Stimulated activated naive CD4-positive, alpha-beta T cell treated with Interleukin-2 at 50 U/mL for 16 hours (primary cell): ENCODE measurements at places on chromosomes 7 and 10.

DNA sequence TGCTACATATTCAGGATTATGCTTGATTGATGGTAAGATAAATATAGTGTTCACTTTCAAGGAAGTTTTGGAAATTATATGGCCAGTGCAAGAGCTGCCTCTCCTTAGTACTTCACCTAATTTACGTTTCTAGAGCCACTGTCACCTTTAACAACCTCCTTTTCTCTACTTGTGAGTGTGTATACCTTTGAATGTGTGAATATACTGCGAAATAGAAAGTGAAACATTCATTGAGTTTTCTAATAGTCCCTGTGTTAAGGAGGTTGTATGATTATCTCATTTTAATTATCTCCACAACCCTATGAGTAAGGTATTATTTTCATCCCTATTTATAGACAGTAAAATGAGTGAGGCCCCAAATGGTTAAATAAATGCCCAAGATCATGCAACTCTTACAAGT, 1050.5 kb downstream of the XPNPEP1 start:
- no peak for DNase-seq

DNA sequence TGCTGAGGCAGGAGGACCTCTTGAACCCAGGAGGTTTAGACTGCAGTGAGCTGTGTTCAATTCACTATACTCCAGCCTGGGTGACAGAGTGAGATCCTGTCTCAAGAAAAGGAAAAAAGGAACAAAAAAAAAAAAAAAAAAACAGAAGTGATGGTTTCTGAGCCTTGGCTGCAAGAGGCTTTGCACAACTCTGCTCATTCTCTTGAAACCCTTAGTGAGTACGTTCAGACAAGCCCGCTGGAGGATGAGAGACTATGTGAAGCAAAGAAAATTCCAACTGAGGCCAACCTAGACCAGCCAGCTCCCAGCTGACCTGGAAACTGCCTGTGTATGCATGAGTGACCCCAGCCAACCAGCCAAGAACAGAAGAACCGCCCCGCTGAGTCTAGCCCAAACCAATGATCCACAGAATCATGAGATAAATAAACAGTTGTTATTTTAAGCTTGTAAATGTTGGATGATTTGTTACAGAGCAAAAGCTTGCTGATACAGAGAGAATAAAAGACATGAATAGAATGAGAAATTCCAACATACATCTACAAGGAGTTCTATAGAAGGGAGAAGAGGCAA, 50.6 kb upstream of the FZD9 start:
- no peak for DNase-seq

- no peak for DNase-seq
Measured at GRCh38 chr7:150461520-150461919, 11.1 kb downstream of the GIMAP8 start.

GRCh38 chr10:131242007-131242406, 69.5 kb downstream of the TCERG1L start:
- no peak for DNase-seq

DNA sequence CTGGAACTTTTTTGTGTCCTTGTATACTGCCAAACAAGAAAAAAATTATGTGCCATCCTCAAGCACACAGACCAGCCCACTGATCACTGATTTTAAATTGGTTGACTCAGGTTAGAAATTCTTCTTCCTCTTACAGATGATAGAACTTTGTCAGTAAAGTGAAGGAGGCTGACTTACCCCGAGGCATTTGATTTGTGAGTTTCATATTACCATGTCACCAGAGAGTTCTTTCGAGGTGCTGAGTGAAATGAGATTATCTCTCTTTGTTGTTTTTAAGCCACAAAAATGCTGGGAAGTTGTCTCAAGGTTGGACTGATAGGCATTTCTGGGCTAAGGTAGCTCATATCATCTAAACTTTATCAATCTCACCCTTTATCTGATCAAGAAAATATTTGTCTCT, 78.8 kb upstream of the FAM180A start:
- DNase-seq, result no peak

GRCh38 chr7:29139796-29140195, 6.5 kb downstream of the CPVL start:
- no peak for DNase-seq

DNA sequence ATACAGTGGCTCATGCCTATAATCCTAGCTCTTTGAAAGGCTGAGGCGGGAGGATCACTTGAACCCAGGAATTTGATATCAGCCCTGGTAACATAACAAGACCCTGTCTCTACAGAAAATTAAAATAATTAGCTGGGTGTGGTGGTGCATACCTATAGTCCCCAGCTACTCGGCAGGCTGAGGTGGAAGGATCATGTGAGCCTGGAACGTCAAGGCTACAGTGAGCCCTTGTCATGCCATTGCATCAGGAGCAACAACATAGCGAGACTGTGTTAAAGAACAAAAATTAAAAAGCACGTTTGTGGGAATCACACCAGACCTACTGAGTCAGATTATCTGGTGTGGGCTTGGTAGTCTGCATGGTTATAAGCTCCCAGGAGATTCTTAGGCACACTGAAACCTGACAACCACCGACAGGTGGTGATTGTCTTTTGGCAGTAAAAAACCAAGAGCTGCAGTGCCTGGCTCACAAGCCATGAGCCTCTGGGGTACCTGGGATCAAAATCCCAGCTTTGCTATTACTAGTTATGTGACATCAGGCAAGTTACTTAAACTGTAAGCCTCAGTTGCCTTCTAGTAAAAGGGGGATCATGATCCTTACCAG, 146.9 kb downstream of the SND1 start:
- no peak for DNase-seq

DNA sequence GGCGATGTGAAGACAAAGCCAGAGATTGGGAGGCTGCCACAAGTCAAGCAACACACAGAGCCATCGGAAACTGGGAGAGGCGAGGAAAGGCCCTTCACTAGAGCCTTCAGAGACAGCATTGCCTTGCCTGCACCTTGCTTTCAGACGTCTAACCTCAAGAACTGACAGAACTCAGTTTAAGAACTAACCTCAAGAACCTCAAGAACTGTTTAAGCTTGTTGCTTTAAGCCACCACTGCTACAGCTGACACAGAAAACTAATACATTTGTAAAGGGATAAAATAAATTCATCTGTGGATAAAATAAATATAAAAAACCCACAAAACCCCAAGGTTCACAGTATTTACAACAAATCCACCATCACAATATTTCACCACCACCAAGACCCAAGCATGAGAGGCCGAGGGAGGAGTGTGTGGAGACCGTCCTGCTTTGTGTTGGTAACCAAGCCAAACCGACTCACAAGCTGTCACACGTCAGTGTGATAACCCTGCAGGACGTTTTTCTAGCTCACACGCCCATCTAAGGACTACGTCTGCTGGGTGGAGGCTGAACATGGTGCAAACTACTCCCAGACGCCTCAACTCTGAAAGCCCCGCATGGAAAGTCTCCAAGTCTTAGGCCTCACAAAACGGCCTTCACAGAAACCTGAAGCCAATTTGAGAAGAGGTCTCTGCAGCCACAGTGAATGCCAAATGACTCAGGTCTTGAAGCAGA, 116.8 kb downstream of the ABLIM1 start:
- DNase-seq, result peak; percentile 60

GRCh38 chr10:127354992-127355391, 158.6 kb upstream of the INSYN2A start:
- DNase-seq, result no peak

- no peak for DNase-seq
Measured at GRCh38 chr7:41312235-41312634, 390.7 kb downstream of the INHBA start.

DNA sequence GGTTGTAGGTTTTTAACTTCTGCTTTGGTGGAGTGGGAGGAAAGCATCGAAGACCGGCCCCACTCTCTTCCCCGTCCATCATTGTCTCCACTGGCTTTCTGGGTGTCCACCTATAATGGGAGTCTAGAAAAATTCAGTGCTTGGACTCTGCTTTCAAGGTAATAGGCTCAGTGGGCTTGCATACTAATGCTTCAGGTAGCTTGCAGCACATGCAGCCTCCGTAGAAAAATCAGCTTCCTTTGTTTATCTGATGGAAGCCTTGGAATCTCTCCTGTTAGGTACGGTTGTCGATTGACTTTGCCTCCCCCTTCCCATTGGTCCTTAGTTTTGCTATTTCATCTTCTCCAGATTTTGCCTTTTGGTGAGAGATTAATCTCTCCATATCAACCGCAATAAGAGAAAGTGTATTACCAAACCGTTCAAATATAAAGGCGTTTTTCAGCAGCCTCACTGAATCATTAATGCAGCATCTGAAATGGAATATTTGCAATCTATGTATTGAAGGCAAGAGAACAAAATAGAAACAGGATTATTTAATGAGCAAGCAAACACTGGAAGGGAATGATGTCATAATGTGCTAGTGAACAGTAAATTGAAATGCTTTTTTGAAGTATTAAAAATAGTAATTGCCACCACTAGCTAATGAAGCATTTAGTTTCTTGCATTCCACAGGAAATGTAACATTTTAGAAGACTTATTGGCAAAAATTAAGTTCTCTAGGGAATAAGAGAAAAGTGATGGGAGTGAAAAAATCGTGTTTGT, 944 bp downstream of the AVL9 start:
- no peak for DNase-seq

- DNase-seq, result no peak
Measured at GRCh38 chr7:820341-820740, 11.9 kb upstream of the SUN1 start.

DNA sequence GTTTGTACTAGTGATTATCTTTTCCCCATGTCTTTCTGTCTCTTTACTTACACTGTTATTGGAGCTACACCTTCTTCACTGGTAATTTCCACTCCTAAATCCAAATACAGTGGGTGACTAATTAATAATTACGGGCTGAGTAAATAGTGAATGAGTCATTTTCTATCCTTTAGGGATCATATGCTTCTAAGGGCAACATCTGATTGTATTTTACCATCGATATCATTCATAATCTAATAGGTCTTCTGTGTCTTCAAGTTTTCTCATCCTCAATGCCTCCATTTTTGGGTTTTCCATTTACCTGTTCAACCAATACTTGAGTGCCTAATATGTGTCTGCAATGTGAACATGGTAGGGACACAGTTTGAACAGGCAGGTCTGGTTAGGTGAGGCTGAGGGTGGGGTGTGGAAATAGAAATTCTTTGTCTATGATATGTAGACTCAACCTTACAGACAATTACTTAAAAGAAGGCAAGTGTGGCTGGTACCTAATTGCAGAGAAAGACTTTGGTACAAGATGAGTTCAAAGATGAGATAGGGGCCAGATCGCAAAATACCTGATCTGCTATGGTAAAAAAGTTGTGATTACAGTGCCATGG, 5.9 kb upstream of the DHX32 start:
- DNase-seq, result no peak

DNA sequence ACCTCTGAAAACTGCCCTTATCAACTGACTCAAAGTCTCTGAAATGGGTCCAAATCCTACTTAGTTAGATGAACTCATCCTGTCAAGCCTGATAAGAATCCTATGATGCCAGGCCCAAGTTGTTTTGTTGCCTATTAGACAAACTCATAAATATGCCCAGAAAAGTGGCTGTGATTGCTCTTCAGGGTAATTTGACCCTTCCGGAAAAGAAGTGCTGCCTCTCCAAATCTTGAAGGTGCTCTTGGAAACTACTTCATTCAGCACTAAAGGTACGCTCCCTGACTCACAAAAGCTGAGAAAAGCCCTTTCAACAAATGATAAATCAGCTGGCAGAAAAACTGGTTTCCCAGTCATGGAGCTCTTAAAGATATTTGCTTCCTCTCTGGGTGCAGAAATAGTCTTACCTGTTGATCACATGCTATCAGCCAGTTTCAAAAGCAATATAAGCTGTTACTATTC, 6.7 kb downstream of the IFIT5 start:
- DNase-seq, result no peak

GRCh38 chr10:80140251-80140650, 7.7 kb downstream of the PLAC9 start:
- no peak for DNase-seq

- no peak for DNase-seq
Measured at GRCh38 chr10:114831186-114831867, 9.7 kb downstream of the FHIP2A start.

DNA sequence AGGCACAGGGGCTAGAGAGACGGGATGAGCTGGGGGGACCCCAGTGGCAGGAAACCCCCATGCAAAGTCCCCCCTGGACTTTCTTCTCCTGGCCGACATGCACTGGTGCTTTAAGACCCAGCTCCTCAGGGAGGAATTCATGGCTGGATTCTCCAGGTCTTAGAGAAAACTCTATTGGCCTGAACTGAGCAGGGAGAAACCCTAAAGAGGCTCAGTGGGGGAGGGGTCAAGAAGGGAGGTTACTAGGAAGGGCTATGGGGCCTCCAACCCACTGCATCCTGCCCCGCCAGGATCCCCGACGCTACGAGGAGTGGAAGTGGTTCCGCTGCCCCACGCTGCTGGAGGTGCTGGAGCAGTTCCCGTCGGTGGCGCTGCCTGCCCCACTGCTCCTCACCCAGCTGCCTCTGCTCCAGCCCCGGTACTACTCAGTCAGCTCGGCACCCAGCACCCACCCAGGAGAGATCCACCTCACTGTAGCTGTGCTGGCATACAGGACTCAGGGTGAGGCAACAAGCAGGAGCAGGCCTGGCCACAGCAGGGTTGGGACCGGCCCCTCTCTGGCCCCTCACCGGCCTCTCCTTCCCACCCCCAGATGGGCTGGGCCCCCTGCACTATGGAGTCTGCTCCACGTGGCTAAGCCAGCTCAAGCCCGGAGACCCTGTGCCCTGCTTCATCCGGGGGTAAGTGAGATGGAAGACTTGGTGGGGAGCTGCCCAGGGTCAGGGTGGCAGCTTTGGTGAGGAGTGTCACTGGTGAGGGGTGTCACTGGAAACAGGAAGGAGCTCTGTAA, 13.8 kb downstream of the ATG9B start:
- DNase-seq, result peak; percentile 40

GRCh38 chr10:71779641-71780040, 6.3 kb upstream of the VSIR start:
- DNase-seq, result no peak

GRCh38 chr7:37265006-37265405, 183.7 kb downstream of the ELMO1 start:
- no peak for DNase-seq

DNA sequence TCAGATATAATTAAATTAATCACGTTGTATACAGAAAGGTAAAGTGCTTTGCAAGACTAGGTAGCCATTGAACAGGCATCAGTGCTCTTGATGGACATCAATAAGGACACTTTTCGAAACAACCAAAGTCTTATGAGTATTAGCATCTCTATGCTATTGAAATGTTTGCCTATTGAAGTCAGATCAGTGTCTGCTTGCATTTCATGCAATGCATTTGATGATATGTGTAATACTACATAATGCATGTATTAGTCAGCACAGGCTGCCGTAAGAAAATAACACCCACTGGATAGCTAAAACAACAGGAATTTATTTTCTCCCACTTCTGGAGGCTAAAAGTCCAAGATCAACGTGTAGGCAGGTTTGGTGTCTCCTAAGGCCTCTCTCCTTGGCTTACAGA, 209.3 kb upstream of the PLXDC2 start:
- DNase-seq, result no peak

- DNase-seq, result no peak
Measured at GRCh38 chr7:113810080-113810744, 108.6 kb downstream of the PPP1R3A start.
